ENCODE measurements at places on chromosomes 1 and 21.

- no peak for DNase-seq
These were observed 12.7 kb upstream of the WDR26 start for GRCh38 chr1:224447251-224447650.

DNA sequence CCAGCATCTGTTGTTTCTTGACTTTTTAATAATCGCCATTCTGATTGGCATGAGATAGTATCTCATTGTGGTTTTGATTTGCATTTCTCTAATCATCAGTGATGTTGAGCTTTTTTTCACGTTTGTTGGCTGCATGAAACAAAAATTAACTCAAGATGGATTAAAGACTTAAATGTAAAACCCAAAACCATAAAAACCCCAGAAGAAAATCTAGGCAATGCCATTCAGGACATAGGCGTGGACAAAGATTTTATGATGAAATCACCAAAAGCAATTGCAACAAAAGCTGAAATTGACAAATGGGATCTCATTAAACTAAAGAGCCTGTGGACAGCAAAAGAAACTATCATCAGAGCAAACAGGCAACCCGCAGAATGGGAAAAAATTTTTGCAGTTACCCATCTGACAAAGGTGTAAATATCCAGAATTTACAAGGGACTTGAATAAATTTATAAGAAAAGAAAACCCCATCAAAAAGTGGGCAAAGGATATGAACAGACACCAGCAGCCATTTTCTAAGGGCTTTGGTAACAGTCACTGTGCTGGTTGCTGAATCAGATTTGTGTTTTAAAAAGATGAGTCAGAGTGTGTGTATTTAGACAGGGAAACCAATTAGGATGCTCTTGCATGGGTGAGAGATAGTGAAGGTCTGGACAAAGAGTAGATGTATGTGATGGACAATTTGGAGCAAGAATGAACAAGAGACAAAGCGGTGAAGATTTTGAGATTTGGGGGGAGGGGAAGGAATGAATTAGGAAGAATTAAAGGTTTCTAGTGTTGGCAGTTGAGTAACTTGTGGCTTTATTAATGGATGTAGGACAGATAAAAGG, 110.7 kb downstream of the RYR2 start:
- DNase-seq = no peak

GRCh38 chr1:59142311-59143132, 154.4 kb upstream of the FGGY start:
- no peak for DNase-seq

GRCh38 chr1:48248356-48248755, 25.8 kb downstream of the SLC5A9 start:
- DNase-seq = no peak

DNA sequence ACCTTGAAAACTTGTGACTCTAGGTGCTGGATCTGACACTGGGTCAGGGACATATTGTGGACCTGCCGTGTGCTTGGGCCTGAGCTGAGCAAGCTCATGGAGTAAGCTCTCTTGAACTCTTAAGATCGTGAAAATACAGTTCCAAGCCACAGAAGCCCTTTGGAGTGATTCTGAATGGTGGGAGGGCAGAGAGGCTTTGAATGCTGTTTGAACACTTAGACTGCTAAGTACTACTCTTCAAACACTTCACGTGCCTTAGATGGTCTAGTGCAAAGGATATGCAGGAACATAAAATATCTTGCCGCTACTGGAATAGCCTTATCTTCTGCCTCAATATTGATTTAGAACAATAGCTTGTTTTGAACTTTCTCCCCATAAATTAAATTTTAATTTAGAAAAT, 21.6 kb downstream of the ROR1 start:
- no peak for DNase-seq

DNA sequence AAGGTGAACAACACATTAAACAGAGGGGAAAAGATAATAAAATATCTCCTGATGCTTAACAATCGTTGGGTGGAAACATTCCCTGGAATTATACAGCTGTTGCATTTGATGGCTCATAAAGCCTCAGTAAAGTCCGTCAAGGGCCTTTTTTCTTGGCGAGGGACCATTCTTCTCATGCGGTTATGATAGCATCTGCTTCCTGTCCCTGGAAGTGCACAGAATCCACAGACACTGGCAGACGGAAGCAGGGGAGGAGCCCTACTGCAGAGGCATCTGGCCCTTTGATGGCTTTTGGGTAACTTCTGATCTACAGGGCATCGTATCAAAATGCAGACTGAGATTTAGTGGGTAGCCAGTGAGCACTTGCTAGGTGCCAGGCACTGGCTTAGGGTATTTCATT, 286.9 kb downstream of the KIF26B start:
- peak; percentile 65 for DNase-seq

GRCh38 chr21:18244671-18245463, at the start of gene CHODL:
TSS of gene CHODL (plus strand) at chr21:18244833. CDS start at chr21:18245224, 391 bp downstream.
- no peak for DNase-seq

DNA sequence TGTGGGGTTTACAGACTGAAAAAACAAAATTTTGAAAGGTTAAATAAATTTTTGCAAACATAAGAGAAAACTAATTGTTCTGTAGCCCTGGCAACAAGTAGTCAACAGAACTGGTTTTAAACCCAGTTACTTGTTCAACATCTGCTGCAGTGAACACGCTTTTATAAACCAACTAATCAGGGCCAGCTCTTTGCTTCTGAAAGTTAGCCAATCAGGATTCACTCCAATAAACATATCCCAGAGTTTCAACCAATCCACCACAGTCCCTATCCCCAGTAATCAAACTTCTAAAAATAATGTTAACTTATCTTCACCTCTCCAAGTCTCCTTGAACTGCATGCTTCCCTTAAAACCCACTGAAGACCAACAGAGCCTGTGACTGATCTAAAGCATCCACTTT, 306.6 kb downstream of the CTH start:
- no peak for DNase-seq

- DNase-seq = no peak
These were observed 59.5 kb downstream of the CNIH3 start for GRCh38 chr1:224675590-224675989.

DNA sequence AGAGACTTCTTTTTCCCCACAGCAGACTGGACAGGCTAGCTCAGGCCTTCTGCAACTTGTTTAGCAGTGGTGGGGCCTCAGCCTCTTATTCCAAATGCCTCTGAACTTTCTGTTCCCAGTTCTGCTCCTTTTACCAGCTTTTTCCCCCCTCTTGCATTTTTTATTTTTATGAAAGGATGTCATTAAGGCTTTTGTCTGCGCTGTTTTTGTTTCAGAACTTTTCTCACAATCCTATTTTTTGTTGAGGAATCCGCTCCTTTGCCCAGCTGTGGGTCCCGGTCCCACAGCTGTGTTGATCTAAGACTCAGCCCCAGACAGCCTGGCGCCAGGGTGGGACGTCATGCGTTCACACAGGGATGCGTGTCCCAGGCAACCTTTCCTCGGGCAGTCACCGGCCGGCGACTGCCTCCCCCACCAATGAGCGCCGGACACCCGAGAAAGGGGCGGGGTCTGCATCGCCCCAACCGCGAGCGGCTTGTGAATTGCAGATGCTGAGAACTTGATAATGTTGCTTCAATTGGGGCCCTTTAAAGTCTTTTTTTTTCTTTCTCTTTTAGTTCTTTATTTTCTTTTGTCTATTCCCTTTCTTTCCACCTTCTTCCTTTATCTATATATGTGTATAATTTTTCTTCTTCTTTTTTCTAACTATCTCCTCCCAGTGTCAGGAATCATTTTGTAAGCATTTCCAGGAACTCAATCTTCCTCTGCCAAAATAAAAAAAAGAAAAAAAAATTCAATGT, 3.0 kb upstream of the ID3 start:
- peak; percentile 81 for DNase-seq

- no peak for DNase-seq
These were observed 105.8 kb downstream of the COLGALT2 start for GRCh38 chr1:183931646-183932271.

DNA sequence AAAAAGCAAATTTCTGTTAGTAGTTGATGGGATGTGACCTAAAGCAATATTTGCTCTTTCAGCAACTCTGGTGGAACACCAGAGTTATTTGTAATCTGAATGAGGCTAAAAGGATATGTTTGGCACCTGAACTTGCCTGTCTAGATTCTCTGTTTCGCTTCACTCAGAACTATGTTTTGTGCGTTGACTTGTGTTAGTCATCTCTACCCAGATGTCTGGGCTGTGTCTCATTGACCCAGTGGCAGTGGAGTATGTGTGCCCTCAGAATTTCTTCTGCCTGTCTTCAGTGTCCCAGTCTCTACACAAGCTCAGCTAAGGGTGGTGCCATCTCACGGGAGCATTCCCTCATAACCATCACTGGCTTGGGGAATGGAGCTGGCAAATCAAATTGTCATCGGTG, 13.9 kb downstream of the KCNK1 start:
- no peak for DNase-seq

- no peak for DNase-seq
These were observed 17.9 kb upstream of the L1TD1 start for GRCh38 chr1:62176597-62177312.

GRCh38 chr1:186304982-186305949, 69.8 kb downstream of the TPR start:
- peak; percentile 43 for DNase-seq

DNA sequence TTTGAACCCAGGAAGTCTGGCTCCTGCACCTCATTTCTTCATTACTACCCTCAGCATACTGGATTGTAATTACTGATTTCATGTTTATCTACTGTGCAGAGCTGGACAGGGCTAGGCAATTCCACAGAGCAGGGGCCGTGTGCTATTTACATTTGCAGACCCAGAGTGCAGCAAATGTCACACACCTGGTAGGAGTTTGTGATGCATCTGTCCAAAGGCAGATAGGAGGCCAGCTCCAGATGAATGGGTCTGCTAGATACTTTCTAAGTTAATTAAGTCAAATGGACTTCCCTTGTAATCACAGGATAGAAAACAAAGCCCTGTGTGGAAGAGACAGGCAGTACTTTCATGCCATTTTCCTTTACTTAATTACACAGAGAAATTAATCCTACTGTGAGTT, 46.2 kb downstream of the PGBD5 start:
- DNase-seq = no peak

Measured in NCI-H1694 (cell line).